H4 (cell line): ENCODE measurements at places on chromosomes 6 and 20.
A peak's percentile ranks its signal among the peaks of the same experiment; 100 is the strongest.

- no peak for DNase-seq
These were observed 133.9 kb upstream of the BEND6 start for GRCh38 chr6:56821005-56821432.

GRCh38 chr6:37516920-37517405, 17.3 kb upstream of the CCDC167 start:
- DNase-seq: peak; percentile 25

GRCh38 chr6:141437685-141438084, 695.0 kb upstream of the GJE1 start:
- no peak for DNase-seq

DNA sequence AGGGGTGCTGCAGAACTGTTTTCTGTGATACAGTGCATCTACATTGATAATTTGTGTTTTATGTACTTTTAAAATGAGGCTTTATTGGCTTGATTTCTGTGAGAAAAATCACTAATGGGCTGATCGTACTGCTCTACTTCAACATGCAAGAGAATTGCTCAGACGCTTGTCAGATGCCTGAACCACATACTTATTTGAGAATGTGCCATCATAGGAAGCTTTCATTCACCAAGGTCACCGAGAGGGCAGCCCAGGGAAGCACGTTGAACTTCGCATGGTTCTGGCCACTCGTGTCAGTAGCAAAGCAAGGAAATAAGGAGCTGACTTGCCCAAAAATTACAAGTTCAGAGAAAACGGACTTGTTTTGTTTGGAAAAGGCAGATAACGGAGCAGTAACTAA, 168.5 kb upstream of the AKAP12 start:
- DNase-seq: peak; percentile 54

DNA sequence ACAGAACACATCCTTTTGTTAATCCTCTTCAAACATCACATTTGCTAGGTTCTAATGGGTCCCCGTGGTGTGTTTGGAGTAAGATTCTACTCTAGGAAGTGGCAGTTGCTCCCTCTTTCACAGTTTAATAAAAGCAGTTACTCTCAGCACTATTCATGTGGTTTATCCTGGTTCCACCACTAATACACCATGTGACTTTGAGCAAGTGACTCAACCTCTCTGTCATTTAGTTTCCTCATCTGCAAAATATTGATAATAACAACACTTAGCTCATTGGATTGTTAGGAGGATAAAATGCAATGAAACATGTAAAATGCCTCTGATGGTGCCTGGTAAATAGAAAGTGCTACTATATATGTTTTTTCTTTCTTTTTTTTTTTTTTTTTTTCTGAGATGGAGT, 488.0 kb upstream of the NOX3 start:
- no peak for DNase-seq

GRCh38 chr6:151729829-151730495, 77.5 kb upstream of the ESR1 start:
- no peak for DNase-seq

- no peak for DNase-seq
These were observed 29.3 kb downstream of the HSF2 start for GRCh38 chr6:122428781-122429180.

DNA sequence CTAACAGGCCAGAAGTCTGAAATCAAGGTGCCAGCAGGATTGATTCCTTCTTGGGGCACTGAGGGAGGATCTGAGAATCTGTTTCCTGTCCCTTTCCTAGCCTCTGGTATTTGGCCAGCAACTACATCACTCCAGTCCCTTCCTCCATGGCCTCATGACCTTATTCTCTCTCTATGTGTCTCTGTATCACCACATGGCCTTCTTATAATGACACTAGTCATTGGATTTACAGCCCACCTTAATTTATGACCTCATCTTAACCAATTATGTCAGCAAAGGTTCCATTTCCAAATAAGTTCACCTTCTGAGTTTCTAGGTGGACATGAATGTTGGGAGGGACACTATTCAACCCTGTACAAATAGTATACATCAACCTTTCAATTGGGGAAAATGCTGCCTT, 29.3 kb downstream of the SCML4 start:
- no peak for DNase-seq
